ENCODE measurements at places on chromosomes 11 and 22. TPM values are rescaled to one million over a fixed set of nuclear protein-coding genes. Genes with fewer than 3 reads are reported as not detected.

Gene DENND6B
- polyA plus RNA-seq = 7.7 TPM

Gene OR5A1
- not detected for polyA plus RNA-seq

Gene OR5D14
- not detected for polyA plus RNA-seq

Gene ZPR1
- polyA plus RNA-seq = 38.3 TPM

Gene MUC6
- polyA plus RNA-seq = 0.31 TPM

Gene GP1BB
- polyA plus RNA-seq = 4.2 TPM

- DNase-seq = no peak
Observed at GRCh38 chr22:45425101-45425500, 11.6 kb downstream of the RIBC2 start.

GRCh38 chr11:47161134-47161854, 15.4 kb downstream of the ARFGAP2 start:
- DNase-seq = peak; percentile 80

GRCh38 chr11:59769828-59770227, 14.7 kb downstream of the STX3 start:
- DNase-seq = no peak

- DNase-seq = peak; percentile 46
Observed at GRCh38 chr11:116558504-116559211, 214.1 kb downstream of the BUD13 start.

- DNase-seq = peak; percentile 61
Observed at GRCh38 chr22:35330258-35330861, 30.7 kb downstream of the TOM1 start.

Measured in muscle of back (tissue), 13 donors.